ENCODE measurements at places on chromosomes 3 and 15.

GRCh38 chr3:191262650-191263049, 63.6 kb downstream of the OSTN start:
- DNase-seq = no peak

DNA sequence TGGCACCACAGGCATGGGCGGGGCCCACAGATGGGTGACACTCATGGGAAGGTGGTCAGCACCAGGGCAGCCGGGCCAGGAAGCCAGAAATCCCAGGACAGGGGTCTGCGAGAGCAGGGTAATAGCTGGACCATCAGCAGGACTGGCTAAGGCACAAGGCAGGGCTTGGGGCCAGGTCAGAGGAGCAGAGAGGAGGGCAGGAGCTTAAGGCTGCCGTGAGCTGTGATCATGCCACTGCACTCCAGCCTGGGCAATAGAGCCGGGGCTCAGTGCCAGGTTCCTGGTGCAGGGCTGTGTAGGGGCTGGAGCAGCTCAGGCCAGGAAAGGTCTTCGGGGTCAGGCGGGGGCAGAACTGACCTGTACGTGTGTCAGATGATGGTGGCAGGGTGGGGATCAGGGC, 64.2 kb upstream of the LINGO1 start:
- no peak for DNase-seq

DNA sequence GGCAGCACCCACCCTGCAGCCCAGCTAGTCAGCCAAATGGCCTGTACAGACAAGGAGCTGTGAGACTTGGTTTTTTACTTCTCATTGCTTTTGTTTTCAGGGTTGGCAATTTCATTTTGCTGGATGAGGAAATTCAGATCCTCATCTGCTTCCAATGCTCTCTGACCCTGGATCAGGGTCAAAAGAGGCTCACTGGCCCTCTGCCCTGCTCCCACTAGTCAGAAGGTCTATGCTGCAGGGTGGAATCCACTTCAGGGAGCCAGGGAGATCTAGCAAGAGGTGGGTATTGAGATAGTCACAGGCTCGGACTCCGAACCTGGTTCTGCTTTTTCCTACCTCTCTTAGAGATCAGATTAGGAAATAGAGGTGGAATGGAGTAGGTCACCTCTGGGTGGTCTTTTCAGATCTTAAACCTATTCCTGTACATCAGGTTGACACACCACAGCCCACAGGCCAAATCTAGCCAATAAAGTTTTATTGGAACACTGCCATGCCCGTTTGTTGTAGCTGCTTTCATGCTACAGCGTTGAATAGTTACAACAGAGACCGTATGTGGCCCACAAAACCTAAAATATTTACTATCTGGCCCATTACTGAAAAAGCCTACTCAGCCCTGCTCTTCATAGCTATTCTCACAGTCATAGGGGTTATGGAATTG, 26.4 kb upstream of the GLCE start:
- no peak for DNase-seq

DNA sequence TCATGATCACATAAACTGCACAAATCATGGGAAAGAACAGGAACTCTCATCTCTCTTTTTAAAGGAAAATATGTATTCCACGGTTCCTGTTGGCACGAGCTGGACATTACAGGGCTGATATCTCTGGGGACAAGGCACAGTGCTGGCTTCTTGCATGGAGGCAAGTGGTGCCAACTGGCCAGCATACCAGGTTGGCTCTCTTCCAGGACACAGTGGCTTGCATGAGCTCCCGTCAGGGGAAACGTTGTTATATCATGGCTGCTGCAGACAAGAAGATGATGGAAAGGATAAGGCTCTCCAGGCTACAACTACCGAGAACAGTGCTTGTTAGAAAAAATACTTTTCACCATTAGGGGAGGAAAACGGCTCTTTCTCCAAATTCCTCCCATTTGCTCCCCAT, 283.9 kb downstream of the RORA start:
- no peak for DNase-seq

DNA sequence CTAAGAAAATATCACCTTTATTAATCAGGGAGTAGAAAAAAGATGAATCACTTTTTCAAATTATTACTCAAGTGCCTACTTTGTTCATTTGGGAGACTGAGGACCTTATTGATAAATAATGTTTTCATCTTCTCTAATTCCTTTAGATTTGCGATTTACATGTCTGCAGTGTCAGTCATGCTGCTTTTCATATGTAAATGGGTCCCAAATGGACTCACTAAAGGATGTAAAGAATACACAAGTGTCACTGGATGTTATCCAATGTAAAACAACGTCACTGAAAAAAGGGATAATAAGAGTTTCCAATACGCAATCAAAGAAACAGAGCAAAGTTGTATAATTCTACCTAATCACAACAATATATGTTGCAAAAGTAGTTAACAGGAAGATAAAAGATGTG, 84.9 kb downstream of the TFDP2 start:
- no peak for DNase-seq

DNA sequence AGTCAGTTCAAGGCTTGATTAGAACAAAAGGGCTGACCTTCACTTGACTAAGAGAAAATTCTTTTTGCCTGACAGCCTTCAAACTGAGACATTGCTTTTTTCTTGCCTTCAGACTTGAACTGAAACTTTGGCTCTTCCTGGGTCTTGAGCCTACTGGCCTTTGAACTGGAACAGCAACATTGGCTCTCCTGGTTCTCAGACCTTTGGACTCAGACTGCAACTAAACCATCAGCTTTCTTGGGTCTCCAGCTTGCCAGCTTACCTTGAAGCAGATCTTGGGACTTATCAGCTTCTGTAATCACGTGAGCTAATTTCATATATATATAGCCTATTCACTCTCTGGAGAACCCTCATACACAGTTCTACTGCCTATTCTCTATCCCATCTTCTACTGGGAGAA, 19.5 kb upstream of the WDR49 start:
- no peak for DNase-seq

DNA sequence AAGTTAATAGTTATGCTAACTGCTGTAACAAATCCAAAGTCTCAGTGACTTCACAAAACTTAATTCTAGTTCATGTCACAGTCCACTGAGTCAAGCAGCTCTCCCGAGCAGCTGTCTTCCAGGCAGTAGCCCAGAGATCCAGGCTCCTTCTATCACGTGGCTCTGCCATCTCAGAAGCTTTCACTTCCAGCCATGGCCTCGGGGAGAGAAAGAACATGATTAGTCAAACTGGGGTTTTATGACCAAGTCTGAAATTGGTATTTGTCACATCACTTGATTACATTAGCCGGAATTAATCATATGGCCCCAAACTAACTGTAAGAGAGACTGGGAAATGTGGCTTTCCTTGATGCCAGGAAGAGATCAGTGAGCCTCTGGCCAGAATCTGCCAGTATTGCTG, 70.2 kb upstream of the DGKG start:
- no peak for DNase-seq

DNA sequence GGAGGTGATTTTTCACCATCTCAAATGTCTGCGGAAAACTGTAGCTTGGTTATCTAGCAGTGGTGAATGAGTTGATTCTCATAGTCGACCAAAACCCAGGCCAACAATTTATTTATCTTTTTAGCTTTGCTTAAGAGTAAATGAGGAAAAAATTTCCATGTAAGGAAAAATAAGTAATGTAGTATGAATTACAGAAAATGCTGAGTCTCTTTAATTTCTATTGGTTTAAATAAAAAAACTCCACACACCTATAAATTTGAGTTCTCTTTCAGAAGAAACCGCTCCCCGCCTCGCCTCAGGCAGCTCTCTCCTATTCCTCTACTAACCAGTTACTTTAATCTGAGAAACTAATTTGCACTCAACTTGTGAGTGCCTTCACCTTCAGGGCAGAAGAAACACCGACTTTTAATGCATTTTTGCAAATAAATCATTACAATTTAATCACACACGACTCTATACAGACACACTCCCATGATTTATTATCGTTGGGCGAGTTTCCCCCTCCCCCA, 540 bp upstream of the RSRC1 start:
- no peak for DNase-seq

Measured in activated T-helper 1 cell treated with anti-CD3 and anti-CD28 coated beads, Interleukin-2, amount 50 U/mL, for 16 hours (primary cell).